ENCODE measurements at places on chromosomes 3 and 15.

DNA sequence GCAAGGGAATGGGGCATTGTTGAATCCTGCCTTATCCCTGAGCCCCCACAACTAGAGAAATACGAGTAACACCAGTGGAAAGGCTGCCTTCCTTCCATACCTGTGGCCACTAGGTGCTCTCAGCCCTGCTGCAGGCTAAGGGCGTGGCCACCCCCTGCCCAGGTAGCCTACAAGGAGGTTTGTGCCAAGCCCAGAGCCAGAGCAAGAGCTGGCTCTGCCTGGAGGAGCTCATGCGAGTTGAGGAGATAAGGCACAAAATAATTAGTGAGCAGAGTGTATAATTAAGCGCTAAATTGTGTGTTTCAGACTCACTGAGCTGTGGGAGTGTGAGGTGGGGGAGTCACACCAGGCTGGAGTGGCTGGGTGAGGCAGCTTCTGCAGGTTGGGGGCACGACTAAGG lies 49.2 kb downstream of the TPRA1 start:
- no peak for DNase-seq

GRCh38 chr3:171187706-171188290 lies 161.3 kb upstream of the SLC2A2 start:
- no peak for DNase-seq

DNA sequence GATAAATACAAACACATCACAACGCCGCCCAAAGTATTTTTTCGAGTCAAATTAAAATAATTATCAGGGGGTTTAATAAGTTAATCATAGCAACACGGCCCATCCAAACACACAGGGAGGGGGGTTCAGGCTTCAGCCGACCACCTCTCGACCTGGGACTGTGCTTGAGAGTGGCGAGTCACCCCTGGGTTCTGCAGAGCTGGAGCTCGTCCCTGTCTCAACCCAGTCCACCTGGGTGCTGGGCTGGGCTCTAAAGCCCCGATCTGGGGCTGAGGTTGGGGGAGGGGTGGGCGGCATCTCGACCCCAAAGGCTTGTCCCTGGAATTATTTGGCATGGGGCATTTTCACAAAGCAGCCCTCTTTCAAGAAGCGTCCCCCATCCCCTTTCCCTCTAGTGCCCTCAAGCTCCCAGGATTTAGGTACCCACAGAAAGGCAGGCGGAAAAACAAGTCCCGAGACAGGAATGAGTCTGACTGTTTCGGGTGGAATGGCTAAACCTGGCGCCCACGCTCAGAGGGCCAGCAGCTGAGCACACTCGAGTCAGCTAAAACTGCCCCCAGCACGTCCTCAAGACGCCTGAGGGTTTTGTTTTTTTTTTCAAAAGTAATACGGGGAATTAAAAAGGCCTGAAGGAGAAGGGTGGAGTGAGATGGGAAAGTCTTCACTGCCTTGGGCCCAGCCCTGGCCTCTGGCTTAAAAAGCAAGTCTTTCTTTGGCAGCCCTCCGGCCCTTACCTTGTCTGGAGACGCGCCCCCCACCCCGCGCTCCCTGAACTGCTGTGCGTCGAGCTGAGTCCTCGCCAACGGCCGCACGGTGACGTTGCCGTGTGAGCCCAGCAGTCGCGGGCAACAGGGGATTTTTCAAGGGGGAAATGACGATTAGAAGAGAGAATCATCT lies 32.5 kb downstream of the NR2F2 start:
- DNase-seq = no peak

DNA sequence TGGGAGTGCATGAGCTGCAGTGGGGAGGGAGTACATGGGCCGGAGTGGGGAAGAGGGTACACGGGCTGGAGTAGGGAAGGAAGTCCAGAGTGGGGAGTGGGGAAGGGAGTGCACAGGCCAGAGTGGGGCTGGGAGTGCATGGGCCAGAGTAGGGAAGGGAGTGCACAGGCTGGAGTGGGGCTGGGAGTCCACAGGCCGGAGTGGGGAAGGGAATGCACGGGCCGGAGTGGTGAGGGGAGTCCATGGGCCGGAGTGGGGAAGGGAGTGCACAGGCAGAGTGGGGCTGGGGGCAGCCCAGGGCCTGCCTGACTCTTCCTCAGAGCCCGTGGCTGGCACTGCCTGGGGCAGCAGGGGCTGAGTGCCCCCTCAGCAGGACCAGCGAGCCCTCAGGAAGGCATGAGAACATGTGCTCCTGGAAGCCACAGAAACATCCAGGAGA lies 40.7 kb downstream of the KLF15 start:
- no peak for DNase-seq

GRCh38 chr3:14507757-14508504 lies 32.2 kb downstream of the GRIP2 start:
- peak; percentile 12 for DNase-seq

GRCh38 chr3:30578479-30578878 lies 27.9 kb upstream of the TGFBR2 start:
- DNase-seq = no peak

- DNase-seq = peak; percentile 42
Measured at GRCh38 chr3:111621535-111621934, 26.4 kb upstream of the ZBED2 start.
